ENCODE measurements at places on chromosomes 7 and 10.

DNA sequence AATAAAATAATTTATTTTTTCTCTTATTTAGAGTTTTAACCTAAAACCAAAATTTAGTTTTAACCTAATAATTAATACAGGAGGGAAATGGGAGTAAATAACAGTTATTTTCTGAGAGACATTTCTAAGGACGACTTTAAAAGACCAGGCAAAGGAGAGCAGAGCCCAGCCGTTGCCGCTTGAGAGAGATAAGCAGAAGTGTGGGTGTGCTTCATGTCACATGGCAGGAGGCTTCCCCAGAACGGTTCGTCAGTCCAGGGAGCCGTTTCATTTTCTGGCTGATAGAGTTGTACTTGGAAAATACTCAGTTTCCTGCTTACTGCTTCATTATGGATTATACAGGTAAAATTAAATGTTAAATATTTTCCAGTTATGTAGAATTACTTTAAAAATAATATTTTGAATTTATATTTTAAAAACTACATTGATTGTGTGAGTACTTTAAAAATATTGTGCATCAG is 61.4 kb downstream of the ST7 start:
- no peak for DNase-seq

- no peak for DNase-seq
Measured at GRCh38 chr7:142865766-142866165, 10.9 kb downstream of the EPHB6 start.

GRCh38 chr7:3437467-3437866 is 136.4 kb downstream of the SDK1 start:
- no peak for DNase-seq

DNA sequence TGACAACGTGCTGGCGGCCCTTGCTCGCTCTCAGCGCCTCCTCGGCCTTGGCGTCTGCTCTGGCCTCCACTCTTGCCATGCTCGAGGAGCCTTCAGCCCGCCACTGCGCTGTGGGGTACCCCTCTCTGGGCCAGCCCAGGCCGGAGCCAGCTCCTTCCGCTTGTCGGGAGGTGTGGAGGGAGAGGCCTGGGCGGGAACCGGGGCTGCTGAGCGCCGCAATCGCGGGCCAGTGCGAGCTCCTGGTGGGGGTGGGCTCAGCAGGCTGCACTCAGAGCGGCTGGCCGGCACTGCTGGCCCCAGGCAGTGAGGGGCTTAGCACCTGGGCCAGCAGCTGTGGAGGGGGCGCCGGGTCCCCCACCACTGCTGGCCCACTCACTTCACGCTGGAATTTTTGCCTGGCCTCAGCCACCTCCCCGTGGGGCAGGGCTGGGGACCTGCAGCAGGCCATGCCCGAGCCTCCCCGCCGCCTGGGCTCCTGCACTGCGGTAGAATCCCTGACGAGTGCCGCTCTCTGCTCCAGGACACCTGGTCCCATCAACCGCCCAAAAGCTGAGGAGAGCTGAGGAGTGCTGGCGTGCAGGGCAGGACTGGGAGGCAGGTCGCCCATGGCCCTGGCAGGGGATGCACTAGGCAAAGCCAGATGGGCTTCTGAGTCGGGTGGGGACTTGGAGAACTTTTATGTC is 372.2 kb upstream of the NRG3 start:
- DNase-seq, result no peak

DNA sequence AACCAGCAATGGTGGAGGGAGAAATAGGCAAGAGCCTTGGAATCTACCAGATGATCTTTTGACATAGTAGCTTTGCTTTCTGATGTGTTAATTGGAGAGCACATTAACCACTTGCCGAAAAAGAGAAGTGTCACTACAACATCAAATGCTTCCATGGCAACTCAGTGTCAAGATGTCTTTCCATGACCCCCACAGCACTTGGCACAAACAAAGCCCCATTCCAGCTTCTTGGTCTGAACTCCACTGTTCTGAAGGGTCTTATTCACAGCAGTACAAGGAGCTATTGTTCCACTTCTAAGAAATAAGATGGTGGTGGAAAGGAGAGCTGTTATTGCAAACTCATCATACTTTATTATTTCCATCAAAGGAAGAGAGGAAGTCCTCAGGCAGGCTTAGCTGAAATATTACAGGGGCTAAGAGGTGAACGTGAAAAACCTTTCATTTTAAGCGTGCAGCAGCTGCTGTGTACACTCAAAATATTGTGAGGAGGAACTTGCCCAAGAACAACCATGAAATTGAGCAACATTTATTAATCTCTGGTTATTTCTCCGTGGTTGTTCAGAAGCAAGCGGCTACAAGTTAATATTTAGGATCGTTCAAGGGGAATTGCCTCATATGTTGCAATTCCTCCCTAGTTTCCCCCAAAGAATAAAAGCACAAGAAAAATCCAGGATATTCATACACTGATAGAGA is 354.8 kb upstream of the CELF2 start:
- no peak for DNase-seq

- DNase-seq, result no peak
Measured at GRCh38 chr10:33142295-33142694, 184.3 kb upstream of the ITGB1 start.

DNA sequence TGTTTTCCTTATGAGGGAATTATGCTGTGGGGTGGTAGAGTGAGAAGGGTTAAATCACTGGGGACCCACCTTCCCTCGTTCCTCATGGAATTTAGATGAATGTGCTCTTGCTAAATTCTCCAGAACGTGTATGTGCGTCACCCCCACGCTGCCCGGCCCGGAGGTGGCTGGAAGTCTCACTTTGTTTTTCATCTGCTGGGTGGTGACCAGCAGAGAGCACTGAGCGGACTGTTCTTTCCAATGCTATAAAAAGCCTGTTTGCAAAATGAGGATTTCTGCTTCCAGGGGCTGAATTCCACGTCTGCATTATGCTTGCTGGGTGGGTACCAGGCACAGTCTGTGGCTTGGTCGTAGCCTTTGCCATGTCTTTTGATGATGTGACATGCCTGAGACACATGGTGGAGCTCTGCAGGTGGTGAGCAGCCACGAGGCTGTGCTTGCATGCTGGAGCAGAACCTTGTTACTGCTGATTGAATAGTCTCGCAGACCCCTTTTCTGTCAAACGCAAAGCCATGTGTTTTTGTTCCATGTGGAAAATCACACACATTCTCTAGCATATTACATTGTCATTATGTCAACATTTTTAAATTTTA is 31.9 kb upstream of the INSYN2A start:
- no peak for DNase-seq

All from cortex of kidney (tissue), 1 donor.